ENCODE measurements at places on chromosomes 4 and X.

GRCh38 chrX:121114691-121115090, 67.3 kb downstream of the GLUD2 start:
- no peak for DNase-seq

- DNase-seq: no peak
Observed at GRCh38 chr4:1318046-1318375, 28.3 kb downstream of the MAEA start.

DNA sequence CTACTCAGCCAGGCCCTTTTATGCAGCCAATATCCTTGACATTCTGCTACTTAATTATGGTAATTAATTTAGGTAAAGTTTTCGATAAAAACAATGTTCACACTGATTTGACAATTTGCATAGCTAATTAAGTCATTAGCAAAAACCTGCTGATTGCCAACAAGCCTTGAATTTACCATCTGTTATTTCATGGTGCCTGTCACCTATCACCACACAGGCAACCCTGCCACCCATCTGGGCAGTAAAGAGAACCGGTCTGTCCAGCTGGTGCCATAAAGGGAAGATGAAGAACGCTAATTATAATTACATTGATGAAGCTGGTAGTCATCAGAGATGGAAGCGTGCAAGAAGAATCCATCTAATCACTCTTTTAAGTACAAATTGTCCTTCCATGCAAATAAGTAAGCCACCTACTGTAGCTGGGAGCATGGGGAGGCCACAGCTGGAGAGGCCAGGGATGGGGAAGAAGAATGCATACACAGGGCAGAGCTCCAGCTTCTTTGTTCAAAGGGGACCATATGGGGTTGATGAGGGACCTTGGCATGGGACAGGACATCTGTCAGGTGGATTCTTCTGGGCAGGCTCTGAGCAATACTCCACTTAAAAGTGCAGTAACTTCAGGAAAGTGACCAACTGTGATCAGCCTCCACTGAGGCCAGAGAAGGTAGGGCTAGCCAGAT, 277.3 kb upstream of the TAPT1 start:
- DNase-seq: no peak

DNA sequence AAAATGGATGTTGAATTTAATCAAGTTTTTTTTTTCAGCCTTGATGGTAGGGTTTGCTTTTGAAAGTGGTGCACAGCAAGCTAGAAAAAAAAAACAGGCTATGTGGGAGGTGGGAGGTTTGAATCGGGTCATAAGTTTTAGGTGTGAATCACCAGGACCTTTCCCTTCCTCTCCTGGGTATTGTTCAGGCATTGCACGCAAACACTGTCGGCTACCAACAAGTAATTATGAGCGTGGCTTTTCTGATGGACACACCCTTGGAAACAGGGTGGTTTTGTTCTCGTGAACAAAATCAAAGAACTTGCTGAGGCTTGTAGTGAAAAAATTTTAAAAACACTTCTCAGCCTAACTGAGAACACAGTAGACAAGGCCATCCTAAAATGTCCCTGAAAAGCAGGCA, 18.1 kb downstream of the PIR start:
- no peak for DNase-seq

GRCh38 chr4:122156819-122157218, 4.7 kb downstream of the BLTP1 start:
- no peak for DNase-seq

DNA sequence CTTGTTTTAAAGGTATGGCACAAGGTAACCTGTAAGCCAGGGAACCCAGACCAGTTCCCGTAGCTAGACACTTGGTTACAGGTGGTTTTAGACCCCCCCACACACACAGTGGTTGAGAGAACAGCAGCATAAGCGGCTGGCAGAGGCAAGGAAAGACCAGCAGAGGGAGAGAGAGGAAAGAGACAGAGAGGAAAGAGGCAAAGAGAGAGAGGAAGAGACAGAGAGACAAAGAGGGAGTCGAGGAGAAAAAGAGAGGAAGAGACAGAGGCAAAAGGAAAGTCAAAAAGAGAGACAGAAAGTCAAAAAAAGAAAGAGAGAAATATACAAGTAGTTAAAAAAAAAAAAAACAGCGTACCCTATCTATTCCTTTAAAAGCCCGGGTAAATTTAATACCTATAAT, 19.5 kb upstream of the PCSK1N start:
- no peak for DNase-seq

DNA sequence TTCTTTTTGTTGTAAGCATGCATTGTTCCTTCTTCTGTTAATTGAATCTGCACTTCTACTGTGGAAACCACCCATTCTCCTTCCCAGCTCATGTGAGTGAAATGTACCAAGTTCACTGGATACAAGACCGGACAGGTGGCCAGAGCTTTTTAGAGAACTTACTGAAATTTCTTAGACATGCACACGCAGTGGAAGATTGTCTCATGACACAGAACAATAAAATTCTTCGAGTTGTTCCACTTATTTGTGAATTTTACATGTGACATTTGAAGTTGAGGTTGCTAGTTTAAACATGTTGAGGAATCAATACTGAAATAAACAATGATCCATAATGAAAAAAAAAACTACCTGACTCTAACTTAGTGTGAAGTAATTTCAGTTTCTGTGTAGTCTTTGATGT, 568.0 kb downstream of the TECRL start:
- no peak for DNase-seq

DNA sequence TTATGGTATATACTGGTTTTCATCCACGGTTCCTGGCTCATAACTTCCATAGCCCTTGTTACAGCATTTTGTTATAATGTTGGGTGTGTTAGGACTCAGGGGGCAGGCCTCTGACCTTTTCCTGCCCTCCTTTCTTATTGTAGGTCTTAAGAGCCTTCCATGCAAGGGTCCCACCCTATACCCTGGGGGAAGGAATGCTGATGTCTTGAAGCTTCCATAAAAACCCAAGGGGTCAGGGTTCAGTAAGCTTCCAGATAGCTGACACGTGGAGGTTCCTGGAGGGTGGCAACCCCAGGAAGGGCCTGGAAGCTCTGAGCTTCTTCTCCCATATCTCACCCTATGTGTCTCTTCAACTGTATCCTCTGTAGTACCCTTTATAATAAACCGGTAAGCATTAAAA, 29.6 kb downstream of the ATP11C start:
- no peak for DNase-seq

GRCh38 chrX:13085526-13085925, 41.1 kb upstream of the FAM9C start:
- DNase-seq: no peak

GRCh38 chr4:167688660-167689142, 403.6 kb upstream of the ANXA10 start:
- DNase-seq: no peak

- no peak for DNase-seq
Observed at GRCh38 chr4:41006141-41006540, 208.2 kb downstream of the APBB2 start.

GRCh38 chrX:30219372-30219771, 4.0 kb downstream of the MAGEB2 start:
- DNase-seq: no peak

Data from stimulated activated CD8-positive, alpha-beta memory T cell treated with anti-CD3 and anti-CD28 coated beads, Interleukin-2, amount 100 ng/mL, for 1 hour (primary cell).